ENCODE measurements at places on chromosomes 12 and 14. TPM values are rescaled to one million over a fixed set of nuclear protein-coding genes. Genes with fewer than 3 reads are reported as not detected.

KCNMB4 gene
- 4.1 TPM for total RNA-seq

PLA2G1B gene
- total RNA-seq, result not detected

SERPINA10 gene
- not detected for total RNA-seq

LMNTD1 gene
- 1.2 TPM for total RNA-seq

ABCC9 gene
- total RNA-seq, result 46.3 TPM

OTX2 gene
- total RNA-seq, result not detected

ALDH2 gene
- 34.2 TPM for total RNA-seq

CCDC198 gene
- total RNA-seq, result not detected
